ENCODE measurements at places on chromosomes 7 and 10.

DNA sequence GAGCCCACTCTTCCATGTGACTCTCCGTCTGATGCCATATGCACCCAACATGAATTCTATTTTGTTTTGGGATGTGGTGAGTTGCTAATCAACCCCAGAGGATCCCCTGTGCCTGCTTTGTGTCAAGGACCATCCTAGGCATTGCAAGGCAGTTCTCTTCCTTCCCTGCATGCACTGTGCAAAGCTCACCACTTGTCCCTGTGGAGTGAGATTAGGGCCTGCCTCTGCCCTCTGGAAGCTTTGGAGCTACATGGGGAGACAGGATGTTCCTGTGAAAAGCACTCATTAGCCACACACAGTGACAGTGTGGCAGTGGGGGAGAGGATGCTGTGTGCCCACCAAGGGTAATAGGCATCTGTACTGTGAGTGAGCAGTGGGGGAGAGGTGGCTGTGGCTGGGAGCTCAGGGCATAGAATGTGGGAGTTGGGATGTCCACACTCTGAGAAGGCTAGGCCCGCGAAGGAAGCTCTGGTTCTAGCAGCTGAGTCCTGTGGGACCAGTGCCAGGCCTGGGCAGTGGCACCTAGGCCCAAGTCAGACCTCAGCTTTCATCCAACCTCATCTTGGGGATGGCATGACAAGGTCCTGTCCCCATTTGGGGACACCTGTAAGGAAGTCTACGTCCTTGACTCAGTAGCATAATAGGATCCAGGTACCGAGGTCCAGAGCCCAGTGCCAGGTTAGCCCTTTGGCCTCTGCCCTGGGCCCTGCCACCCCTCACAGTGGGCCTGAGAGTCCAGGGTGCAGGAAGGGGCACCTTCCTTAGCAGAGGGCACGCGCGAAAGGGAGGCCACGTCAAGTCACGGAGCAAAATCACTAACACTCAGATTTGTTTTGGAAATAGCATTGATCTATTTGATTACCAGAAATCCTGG is 6.6 kb downstream of the ADRA2A start:
- DNase-seq = no peak

- no peak for DNase-seq
These were observed 5.6 kb upstream of the IFIT2 start for GRCh38 chr10:89296220-89296648.

- no peak for DNase-seq
These were observed 997.1 kb upstream of the C7orf33 start for GRCh38 chr7:147593271-147594057.

DNA sequence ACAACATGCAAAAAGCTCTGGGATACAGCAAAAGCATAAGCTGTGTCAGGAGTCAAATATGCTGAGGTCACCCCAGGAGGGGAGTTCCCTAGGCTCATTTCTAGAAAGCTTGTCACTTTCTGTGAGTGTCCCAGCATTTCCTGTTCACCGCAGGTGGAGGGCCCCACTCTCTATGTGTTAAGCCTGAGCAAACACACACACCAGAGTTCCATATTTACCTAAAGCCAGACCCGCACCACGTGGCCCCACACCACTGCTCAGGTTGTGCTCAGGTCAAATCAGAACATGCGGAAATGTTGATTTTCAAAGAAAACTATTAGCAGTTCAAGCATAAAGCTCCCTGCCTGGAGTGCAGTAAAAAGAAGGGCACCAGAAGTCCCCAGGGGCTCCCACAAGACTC is 259.6 kb upstream of the PPP2R2D start:
- no peak for DNase-seq

DNA sequence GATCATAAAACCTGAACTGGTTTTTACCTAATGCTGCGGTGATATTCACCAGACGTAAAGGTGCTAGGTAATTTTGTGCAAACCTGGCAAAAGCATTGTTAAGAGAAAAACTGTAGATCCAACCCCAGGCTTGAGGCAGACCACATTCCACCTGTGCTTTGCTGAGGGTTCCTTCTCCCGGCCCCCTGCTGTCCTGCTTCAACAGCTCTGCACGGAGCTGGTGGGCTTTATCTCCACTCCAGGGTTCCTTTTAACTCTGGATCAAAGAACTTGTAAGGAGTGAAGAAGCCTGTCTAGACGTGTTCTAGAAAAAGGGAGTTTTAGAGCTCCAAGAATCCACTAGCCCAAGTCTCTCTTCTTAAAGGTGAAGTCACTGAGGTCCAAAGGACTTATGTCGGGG is 87.5 kb upstream of the NMT2 start:
- no peak for DNase-seq

GRCh38 chr10:122864194-122864592 is 15.2 kb downstream of the FAM24B start:
- DNase-seq = no peak

DNA sequence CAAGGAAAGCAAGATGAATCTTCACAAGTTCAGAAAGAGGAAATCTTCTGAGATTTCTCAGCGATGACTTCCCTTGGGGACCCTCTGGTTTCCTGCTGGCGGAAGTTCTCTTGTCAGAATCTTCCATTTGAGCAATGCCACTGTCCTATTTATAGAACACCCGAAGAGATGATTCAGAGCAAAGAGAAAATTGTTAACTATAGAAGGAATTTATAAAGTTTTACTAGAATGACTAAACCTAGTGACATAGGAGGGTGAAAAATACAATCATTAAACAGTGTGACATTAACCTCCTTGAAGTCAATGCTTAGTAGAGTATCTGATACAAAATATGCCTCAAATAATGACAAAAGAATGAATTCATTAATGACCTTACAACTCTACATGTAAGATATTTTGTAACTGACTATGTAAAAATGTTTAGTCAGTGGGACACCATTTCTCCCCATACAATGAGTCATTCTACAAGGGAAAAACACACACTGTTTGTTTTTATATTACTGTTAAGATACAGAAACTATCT is 206.5 kb upstream of the CNTNAP2 start:
- DNase-seq = no peak

DNA sequence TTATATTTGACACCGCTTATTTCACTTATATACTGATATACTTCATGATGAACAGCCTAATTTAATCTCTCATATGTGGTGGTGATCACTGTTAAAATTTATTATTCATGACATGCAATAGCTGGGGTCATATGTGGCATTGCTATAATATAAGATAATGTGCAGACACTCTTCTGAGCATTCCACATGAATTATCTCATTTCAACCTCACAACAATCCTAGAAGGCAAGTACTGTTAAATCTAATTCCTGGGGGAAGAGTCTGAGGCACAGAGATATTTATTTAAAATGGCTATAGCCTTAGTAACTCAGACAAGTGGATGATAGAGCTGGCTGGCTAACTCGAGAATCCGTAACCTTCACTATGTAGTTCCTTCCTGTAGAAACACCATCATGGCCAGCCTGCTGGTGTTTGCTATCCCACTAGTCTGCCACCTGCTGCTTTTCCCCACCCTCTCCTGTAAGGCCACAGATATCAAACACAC is 46.6 kb upstream of the A1CF start:
- DNase-seq = no peak

DNA sequence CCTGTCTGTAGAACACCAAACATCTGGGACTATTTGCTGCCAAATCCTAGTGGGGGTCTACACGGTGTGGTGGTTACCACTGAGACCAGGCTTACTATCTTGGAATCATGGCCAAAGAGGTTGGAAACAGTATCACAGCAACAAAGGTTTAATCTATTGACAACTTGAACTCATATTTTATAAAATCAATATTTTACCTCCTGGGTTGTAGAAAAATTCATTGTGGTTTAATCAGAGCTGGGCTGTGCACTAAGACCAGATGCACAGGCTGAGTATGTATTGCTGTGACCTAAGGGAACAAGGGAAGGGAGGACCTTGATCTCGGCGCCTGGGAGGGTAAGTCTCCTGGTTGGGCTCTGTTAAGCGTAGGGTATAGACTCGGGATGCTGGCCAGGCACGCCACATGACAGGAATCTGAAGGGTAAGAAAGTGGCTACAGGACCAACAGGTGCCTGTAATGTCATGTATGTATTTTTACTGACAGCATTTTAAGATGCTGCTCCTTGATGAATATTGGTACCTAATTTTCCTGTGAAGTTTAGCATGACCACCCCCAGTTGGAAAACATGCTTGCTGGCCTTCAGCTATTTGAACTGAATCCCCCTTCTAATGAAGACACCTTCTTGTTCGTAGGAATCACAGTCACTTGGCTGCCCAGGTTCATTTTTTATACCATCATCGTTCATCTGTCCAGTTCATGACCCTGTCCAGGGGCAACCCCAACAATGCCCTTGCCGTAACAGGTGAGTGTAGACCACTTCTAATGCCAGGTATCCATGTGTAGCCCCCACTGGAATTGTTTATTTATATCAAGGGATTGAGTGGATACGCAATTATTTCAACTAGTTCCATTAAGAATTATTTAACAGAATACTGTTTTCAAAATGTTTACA is 79.5 kb downstream of the EZH2 start:
- DNase-seq = no peak

DNA sequence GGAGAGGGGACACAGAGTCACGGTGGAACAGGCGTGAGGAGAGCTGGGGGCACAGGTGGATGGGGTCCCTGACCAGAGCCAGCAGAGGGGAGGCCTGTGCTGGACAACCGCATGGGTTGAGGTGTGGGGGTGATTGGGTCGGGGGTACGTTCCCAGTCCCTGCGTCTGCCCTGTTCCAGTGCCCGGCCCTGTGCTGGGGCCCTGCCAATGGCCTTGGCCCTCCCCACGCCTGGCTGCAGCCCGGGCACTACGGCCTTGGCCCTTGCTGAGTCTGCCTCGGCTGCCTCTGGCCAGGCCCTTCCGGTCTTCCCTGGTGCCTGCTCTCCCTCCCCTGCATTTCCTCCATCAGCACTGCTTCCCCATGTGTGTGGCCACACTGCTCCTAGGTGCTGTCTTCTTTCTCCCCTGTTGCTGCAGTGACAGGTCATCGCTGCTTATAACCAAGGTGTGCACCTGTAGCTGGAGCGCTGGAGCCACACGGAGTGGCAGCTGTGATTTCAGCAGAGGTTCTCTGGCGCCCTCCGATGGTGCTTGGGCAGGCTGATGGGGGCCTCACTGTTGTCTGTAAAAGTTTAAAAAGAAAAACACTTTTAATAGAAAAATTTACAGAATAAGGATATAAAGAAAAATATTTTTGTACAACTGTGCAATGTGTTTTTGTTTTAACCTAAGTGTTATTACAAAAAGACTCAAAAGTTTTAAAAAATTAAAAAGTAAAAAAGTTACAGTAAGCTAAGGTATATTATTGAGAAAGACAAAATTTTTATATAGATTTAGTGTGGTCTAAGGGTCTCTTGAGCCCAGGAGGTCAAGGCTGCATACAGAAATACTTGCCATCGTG is 45.2 kb upstream of the BHLHA15 start:
- DNase-seq = peak; percentile 40
